ENCODE measurements at places on chromosomes 1 and 21.

DNA sequence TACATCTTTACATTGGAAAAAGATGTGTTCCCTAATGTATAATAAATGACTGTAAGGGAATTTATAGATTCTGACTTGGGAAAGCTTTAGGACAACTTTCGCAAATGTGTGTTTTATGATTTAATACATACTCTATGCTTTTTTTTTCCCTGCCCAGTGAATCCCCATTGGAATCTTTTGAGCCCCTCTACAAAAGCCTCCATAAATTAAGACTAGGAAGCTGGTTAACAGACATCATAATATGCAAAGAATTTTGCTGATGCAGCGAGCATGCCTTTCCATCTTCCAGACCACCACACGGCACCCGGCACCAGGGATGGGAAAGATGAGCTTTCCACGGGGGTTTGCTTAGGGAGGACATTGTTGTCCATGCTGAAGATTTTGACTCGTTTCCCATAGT lies 156.1 kb upstream of the IVNS1ABP start:
- no peak for DNase-seq

DNA sequence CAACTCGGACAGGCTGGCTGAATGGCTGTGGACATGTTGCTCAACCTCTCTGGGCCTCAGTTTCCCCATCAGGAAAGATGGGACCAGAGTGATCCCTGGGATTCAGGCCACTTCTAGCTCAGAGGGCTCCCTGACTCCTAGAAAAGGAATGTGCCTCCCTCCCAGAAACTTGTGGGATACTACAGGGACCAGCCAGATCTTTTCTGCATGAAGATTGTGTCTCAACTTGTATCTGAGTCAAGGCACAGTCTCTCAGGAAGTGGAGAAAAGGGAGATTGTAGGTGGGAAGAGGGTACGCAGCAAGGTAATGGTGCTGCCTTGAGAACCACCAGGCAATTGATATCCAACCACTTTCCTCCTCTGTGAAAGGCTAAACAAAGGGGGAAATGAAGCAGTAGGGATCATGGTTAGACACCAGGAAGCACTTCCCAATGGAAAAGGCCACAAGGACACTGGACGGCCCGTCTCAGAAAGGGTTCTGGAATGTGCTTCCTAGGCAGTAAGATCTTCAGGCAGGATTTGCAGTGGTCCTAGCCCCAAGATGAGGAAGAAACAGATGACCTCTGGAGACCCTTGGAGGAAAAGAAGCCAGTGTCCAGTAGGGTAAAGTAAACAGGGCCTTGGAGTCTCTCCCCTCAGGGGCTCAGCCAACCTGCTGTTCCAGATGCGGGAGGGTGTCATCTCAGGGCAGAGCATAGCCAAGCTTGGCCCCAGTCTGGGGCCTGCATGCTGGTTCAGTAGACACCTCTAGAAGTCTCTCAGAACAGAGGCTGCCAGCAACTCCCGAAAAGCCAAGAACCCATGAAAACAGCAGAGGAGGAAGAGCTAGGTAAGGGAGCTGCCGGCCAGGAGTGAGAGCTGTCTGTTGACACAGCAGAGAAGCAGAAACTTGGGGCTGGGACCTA lies 16.8 kb downstream of the IFFO2 start:
- no peak for DNase-seq

- no peak for DNase-seq
Observed at GRCh38 chr1:117106478-117106877, 15.1 kb downstream of the TRIM45 start.

- DNase-seq, result no peak
Observed at GRCh38 chr1:175851749-175852148, 108.4 kb upstream of the TNR start.

- DNase-seq, result no peak
Observed at GRCh38 chr1:41557751-41558455, 73.4 kb upstream of the EDN2 start.
